IPS DF 6.9 (cell line): ENCODE measurements at places on chromosomes 6 and 20.

- DNase-seq = no peak
Observed at GRCh38 chr6:98274691-98275090, 559.7 kb upstream of the POU3F2 start.

DNA sequence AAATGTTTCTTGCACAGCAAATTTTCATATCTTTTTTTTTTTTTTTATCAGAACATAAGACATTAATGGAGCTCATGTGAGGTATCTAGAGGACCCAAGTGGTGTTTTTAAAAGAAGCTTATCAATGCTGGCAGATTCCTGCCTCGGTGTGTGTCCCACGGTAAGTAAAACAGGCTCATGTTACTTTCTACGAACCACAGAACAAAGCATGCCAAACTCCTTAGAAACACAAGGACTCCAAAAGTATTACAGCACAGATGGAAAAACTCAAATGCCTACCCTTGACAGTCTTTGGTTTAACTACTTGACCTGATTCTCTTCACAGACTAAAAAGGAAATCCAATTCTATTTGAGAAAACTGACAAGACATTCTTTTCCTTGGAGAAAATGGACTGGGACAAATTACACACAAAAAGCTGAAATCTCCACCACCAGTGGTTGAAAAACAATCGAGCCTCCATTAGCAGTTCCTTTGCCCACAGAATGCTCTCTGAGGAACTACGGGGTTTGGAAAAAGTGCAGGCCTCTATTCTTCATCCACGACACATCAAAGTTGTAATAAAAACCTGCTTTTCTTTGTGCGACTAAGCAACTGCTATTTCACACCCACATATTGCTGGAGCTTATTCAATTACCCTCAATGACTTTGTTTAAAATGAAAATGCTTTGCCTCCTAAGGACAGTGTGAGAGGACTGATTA is 5.4 kb downstream of the METTL24 start:
- DNase-seq = no peak

- DNase-seq = no peak
Observed at GRCh38 chr6:90184334-90185298, 112.0 kb downstream of the BACH2 start.

GRCh38 chr6:498795-499231 is 107.3 kb downstream of the IRF4 start:
- no peak for DNase-seq

DNA sequence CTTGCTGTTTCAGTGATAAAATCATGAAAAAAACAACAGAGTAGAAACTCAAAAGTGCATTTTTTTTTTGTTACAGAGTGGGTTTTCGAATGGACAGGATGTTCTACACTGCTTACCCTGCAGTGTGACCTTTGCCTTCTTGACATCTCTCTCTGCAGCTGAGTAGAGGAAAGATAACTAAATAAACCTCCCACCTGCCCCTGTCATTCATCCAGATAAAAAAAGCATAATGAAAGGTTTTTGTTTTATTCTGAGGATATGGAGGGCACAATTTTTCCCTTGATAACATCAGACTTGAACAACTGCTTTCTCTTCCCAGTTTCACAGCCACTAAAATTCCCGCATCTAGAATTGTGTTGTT is 193.6 kb upstream of the FOXQ1 start:
- no peak for DNase-seq

- no peak for DNase-seq
Observed at GRCh38 chr20:56698297-56698696, 69.2 kb downstream of the TFAP2C start.

DNA sequence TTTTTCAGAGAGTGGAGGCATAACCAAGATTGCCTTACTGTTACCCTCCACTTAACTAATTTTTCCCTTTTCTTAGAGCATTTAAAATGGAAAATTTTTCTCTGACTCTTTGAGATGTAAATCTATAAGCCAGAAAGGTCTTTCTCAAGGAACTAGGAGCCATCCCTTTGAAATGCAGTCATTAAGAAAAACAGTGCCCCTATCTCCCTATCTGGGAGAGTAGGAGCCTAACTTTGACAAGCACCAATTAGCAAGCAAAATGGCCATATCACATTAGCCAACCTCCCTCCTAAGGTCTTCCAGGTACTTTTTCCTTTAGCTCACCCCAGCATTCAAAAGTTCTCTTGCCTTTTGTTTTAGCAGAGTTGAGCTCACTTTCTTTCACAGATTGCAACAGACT is 570.5 kb downstream of the EPHA7 start:
- DNase-seq = no peak

DNA sequence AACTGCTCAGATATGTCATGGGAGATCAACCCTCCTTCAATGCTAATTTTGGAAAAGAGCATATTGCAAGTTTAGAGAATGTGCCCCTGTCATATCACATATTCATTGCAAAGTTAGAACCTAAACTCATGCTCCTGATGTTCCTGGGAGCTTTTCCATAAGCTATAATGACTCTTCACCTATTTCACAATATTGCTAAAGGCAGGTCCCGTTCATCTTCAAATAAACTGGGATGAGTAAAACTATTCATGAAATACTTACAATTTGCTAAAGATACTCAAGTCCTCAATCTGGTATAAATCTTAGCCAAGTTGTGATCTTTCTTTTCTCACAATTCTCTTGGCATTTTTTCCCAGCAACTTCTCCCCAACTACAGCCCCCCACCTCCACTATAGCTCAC is 121.7 kb upstream of the TNFAIP3 start:
- no peak for DNase-seq

DNA sequence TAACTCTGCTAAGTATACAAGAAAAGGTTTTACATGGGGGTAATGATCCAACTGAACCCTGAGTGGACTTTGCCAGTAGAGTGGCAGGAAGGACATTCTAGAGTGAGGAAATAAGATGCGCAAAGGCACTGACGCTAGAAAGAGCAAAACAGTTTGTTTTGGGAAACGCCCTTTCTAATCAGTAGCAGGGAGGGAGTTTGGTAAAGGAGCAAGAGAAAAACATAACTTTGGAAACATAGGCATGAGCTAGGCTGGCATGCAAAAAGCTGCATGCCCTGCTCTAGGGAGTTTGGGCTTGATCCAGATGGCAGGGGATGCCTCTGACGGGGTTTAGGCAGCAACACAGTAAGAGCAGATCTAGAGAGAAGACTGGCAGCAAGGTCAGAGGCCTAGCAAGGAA is 135.2 kb downstream of the DST start:
- DNase-seq = no peak

DNA sequence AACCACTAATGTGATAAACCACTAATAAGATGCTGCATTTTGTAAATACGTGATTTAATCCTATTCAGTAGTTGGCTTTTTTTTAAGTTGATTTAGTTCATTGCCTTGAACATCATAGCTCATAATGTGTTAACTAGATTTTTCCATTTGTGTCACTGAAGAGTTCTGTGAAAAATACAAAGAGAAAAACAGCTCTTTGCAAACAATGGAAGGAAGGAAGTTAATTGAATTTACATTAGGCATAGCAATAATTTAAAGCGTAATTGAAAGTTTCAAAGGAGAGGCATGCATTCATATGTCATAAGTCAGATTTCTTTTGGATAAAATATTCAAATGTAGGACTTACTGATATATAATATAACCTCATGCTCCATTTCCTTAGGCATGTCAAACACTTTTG is 102.3 kb downstream of the TBC1D7 start:
- DNase-seq = no peak
